ENCODE measurements at places on chromosomes 11 and 22.

DNA sequence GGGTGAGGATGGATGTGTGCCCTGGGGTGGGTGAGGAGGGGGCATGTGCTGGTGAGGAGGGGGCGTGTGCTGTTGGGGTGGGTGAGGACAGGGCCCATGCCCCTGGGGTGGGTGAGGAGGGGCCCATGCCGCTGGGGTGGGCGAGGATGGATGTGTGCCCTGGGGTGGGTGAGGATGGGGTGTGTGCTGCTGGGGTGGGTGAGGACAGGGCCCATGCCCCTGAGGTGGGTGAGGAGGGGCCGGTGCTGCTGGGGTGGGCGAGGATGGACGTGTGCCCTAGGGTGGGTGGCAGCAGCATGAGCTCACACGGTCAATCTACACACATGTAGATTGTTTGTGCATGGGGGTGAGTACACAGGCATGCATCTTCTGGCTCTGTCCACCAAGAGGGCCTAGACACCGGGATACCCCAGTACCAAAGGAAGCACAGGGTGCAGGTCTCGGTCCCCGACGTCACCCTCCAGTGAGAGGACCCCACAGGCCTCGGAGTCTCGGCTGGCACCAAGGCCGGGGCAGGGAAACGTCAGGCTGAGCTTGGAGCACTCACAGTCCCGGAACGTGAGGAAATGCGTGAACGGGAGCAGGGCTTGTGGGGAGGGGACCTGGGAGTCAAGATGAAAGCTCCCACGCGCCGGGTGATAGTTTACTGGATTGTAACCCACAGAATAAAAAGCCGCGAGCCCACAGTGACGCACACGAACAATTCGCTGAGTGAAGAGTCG, 37.4 kb upstream of the TOLLIP start:
- DNase-seq, result no peak

DNA sequence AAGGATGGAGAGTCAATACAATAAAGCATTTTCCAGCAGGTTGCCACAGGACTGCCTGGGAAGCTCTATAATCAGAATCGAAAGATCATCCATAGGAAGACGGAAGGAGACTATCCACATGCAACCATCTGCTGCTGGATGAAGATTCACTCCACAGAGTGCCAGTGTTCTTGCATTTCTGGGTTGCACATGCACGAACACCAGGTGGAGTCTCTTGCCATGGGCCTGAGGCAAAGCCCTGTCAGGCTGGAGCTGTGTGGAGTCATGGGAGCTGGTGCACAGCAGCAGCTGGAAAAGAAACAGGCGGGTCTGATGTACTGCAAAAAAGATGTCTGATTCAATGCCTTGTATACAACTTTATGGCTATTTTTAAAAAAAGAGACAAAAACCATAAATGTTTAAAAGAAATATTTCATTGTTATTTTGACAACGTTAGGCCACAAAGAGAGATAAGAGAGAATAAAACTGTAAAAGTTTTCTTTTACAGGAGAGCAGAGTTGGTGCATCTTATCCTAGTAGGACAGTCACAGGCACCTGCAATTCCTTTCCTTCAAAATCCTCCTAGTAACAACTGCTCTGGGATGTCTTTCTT, 12.9 kb upstream of the FAT3 start:
- no peak for DNase-seq

GRCh38 chr11:62546929-62547625, 471 bp upstream of the AHNAK start:
- DNase-seq, result peak; percentile 22

DNA sequence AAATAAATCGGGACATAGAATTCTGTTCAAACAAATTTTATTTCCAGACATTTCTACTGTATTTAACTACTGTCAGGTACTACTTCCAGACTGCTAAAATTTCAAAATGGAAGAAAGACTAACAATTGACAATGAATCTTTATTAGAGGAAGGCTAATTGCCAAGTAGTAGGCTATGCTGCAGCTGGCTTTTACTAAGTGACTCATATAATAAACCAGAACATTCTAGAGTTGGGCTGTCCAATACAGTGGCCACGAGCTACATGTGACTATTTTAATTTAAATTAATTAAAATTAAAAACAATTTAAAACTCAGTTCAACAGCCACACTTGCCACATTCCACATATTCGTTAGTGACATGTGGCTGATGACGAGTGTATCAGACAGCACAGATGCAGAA, 27.6 kb downstream of the CHKA start:
- DNase-seq, result no peak

Measured in stimulated activated naive CD8-positive, alpha-beta T cell treated with anti-CD3 and anti-CD28 coated beads, Interleukin-15, Interleukin-2, amounts not matched to agents 100 U/mL and 50 U/mL, for 24 hours (primary cell).